Esophagus mucosa (tissue), 1 donor: ENCODE measurements at places on chromosomes 6 and 20. TPM values are rescaled to one million over a fixed set of nuclear protein-coding genes. Genes with fewer than 3 reads are reported as not detected.

DNA sequence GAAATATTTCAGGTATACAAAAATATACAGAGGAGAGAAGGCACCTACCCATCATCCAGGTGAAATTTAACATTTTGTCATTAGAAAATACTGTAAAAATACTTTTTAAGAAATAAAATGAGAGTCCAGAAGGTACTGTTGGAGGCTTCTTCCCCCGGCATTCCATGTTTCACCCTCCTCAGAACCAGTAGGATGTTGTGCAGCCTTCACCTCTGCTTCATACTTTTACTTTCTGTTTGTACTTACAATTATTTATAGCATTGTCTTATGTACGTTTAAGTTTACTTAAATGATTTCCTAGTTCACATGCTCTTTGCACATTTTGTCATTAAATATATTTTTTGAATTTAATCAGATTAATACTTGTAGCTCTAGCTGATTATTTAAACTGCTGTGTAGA lies 30.9 kb downstream of the TMEM200A start:
- ATAC-seq = no peak

GRCh38 chr6:38508286-38508685 lies 131.4 kb downstream of the BTBD9 start:
- ATAC-seq = no peak

DNA sequence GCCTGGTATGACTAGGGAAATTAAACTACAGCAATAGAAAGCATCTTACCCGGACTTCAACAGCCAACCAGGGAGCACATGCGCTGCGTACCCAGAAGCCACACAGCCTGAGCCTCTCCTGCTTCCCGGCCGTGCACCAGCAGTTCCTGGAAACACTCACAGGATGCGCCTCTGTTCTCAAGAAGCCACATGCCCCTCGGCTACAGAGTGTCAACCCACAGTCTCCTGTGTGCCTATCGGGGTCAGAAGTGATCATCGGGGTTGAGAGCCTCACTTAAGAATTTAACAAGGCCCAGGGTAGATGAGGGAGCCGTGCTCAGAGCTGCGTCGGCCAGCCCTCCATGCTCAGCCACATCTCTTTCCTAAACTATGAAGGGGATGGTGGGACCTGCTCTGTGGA lies 147.2 kb upstream of the GGTLC1 start:
- no peak for ATAC-seq

- ATAC-seq = no peak
Measured at GRCh38 chr6:129681913-129682205, 28.1 kb downstream of the ARHGAP18 start.

DNA sequence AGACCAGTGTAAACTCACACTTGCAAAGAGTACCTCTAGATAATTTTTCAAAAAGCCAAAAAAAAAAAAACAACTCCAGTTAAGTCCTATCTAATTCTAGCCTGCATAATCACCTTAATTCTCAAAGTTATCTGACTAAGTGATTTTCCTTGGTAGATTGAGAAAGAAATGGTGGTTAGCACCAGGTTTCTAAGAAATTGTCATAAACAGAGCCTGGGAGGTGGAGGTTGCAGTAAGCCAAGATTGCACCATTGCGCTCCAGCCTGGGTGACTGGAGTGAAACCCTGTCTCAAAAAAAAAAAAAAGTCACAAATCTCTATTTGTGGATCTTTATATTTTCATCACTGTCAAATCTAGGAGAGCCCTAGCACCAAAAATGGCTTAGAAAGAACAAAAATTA lies 8.9 kb downstream of the FBXO5 start:
- ATAC-seq = no peak

DNA sequence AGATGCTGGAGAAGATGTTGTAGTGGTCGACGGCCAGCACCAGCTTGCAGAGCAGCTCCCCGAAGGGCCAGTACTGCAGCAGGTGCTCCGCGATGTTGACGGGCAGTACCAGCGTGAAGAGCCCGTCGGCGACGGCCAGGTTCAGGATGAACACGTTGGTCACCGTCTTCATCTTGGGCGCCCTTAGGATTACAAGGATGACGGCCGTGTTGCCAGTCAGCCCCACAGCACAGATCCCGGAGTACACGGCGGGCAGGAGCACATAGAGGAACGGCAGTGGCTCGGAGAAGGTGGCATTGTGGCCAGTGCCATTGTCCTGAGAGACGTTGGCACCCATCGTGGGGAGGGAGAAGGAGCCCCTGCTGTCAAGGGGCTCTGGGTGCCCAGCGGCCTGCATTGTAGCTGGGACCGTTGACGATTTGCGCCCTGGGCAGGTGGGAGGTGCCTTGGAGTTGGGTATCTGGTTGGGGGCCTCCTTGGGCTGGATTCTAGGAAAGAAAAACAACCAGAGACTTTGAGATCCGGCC lies 867 bp downstream of the NPBWR2 start:
- no peak for ATAC-seq

DNA sequence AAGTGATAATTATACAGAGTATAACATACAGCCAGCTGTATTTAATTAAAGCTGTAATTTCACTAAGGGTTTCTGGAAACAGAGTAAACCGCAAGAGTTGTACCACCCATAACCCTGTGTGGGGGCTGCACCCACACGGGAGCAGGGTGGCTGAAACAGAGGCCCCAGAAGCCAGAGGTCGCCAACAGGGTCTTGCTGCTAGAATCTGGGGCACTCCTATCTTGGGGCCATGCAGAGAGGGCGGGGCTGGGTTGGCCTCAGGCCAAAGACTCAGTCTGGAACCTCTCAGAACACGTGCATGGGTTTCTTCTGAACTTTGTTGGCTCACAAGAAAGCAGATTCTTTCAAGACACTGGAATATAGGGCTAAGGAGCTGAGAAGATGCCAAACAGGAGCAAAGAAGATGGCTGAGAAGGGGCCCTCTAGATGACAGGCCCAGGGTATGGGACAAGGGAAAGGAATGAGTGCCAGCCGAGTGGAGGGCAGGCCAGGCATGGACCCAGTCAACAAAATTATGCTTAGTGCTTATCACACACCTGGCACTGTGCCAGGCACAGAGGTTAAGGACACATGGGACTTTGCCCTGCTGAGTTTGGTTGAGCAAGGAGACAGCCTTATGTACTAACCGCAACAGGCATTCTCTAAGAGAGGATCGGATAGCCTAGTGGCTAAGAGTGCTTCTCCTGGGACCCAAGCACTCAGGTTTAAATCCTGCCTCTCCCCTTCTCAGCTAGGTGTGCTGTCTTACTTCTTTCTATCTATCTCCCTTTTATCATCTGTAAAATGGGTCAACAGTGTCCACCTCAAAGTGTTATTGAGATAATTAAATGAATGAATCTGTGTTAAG lies 96.6 kb upstream of the FOXP4 start:
- ATAC-seq = no peak

- no peak for ATAC-seq
Measured at GRCh38 chr20:24045621-24046318, 57.2 kb upstream of the GGTLC1 start.

DNA sequence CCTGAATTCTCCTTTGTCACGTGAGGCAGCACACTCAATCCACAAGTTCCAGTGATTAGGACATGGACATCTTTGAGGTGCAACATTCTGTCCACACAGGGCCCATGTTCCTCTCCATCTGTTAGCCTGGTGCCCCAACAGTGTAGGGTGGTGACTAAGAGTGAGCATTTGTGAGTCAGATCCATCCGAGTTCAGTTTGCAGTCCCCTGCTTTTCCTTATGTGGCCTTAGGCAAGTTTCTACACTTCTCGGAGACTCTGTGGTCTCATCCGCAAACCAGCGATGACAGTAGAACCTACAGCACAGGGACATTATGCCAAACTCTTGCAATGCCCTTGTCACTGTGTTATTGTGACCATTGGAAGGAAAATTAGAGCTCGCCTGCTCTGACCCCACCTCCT lies 178.7 kb upstream of the CDH4 start:
- ATAC-seq = no peak

DNA sequence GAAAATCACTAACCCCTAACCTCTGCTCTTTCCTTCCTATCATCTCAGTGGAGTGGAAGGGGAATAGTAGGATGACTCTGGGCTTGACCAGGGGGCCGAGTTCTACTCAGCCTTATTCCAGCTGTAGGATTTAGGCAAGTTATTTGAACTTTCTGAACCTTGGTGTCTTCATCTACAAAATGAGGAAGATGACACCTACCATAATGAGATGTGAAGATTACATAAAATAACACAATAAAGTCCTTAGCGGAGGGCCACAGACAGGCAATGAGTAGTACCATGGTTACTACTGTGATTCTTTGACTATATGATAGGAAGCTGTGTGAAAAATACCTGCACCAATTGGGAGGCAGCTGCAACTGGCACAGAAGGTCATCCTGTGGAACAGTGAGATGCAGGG lies 53.6 kb upstream of the PIM1 start:
- ATAC-seq = no peak

DNA sequence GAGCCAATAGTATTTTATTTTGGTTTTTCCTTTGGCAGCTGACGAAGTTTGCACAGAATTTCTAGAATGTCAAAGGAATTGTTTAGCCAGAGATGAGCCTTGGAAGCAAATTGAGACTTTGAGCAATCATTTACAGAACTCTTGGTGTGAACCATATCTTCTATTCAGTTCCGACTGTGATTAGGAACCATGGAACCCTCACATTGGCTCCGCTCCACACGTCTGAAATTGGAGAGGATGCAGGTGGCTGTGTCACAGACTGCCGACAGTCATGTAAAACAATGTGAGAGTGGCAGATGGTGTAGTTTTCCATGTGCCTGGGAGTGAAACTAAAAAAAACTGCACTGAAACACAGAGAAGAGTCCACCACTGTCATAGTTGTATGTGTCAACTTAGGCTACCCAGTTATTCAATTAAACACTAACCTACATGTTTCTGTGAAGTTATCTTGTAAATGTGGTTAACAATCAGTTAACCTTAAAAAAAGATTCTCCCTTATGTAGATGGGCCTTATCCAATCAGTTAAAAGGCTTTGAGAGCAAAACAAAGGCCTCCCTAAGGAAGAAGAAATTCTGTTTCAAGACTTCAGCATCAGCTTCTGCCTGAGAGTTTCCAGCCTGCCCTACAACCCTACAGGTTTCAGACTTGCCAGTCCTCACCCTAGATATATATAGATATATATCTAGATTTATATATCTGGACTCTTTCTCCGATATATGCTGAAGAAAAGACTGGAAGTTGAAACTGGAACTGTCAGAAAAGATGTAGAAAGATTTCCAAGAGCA lies 3.3 kb upstream of the HMGN4 start:
- ATAC-seq = no peak

DNA sequence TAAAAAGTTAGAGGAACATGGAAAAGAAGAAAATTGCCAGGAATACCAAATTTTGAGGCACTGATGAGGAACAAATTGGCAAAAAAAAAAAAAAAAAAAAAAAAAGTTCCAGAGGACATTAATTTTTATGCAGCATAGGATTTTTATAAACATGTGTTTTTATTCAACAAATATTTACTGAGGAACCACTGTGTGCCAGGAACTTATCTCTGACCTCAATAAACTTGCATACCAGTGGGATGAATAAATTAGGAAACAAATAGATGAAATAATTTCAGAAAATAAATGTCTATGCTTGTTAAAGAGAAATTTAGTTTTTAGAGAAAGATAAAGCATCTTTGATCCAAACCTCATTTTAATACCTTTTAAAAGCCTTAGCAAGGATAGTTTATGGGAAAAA lies 175.1 kb downstream of the PDE10A start:
- ATAC-seq = no peak

GRCh38 chr6:150857062-150857944 lies 8.2 kb upstream of the MTHFD1L start:
- ATAC-seq = peak; percentile 96

- peak; percentile 54 for ATAC-seq
Measured at GRCh38 chr6:53737746-53738145, 57.1 kb upstream of the LRRC1 start.

DNA sequence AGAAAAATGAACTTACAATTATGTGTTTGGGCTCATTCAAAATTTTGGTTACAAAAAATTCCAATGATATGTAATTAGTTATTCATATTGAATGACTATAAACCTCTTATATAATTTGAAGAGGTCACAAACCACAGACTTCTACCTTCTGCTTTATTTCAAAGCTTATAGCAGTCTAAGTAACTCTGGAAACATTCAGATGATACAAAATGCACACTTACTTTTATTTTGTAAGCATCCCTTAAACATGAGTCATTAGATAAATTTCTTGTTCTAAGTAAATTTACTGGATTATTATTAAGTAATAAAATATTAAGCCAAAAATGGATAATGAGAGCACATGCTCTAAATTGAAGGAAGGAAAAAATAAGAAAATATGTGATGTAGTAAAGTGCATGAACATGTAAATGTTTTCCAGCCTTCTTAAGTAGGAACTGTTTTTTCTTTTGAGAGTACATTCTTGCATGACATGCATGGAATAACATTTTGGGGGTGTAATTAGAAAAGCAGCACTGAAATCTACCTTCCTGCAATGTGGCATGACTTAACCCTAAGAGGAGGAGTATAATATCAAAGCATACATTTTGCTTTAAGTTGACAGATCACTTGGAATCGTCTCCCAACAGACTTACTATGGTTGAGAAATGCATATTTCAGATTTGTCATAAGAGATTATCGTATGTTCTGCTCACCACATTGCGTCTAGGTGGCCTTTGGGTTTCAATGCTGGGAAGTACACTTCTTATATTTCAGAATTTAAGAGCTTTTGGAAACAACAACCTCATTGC lies 372.7 kb upstream of the HSF2 start:
- no peak for ATAC-seq

DNA sequence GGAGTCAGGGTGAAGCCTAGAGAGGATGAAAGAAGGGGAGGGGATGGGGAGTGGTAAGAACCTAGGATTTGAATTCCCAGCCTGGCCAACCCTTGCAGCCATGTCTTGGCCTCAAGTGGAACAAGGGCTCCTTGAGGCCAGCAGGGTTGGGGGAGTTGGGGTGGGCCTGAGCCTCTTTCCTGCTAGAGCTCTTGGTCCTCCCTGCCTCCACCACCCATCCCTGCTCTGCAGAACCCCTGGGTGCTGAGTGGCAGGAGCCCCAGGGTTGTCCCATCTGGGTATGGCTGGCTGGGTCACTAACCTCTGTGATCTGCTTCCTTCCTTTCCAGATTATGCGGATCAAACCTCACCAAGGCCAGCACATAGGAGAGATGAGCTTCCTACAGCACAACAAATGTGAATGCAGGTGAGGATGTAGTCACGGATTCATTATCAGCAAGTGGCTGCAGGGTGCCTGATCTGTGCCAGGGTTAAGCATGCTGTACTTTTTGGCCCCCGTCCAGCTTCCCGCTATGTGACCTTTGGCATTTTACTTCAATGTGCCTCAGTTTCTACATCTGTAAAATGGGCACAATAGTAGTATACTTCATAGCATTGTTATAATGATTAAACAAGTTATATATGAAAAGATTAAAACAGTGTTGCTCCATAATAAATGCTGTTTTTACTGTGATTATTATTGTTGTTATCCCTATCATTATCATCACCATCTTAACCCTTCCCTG lies 8.3 kb downstream of the VEGFA start:
- no peak for ATAC-seq

DNA sequence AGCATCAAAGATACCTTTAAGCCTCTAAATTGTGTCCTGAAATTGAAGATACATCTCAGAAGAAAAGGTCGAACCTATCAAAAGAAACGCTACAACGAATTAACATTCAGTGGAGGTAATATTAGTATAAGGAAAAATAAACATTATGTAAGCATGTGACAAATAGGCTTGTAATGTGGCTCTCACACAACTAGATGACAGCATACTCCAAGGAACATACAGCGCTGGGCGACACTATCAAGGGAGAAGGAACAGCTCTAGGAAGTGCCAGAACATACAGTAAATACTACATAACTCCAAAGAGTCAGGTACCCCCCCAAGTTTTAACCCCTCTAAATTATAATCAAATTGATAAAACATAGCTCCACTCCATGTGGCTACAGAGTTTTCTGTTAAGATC lies 103.5 kb downstream of the LAMP5 start:
- peak; percentile 90 for ATAC-seq

The SMPDL3A gene
- 11.8 TPM for total RNA-seq

The LY6G6C gene
- 10.8 TPM for total RNA-seq

The CCR6 gene
- not detected for total RNA-seq

The HLA-DPA1 gene
- 12.7 TPM for total RNA-seq

The HMGA1 gene
- 244 TPM for total RNA-seq

The CCDC170 gene
- 0.04 TPM for total RNA-seq
